ENCODE measurements at places on chromosomes 3 and 15.

GRCh38 chr15:81828135-81828534 is 217.7 kb downstream of the MEX3B start:
- DNase-seq: no peak

DNA sequence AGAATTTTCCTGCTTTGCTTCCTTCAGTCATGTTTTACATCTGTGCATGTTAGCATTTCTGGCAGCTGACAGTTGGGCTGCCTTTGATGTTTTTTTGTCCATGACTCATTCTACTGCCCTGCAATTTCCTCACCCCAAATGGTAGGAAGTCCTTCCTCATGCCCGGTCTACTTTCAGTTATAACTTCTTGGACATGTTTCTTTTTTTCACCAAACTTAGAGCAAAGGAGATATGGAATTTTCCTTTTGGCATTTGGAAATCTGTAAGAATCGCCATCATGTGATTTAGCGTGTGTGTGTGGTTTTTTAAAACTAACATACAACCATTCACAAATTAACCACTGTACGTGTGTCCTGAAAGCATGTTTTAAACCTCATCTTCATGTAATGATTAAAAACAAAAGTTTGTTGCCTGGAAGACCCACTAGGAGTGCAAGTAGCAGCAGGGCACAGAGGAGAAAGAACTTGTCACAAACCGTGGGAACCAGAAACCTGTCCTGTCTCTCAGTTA is 430.7 kb upstream of the CFAP20DC start:
- DNase-seq: no peak

GRCh38 chr15:89021224-89021623 is 67.0 kb upstream of the ABHD2 start:
- no peak for DNase-seq

DNA sequence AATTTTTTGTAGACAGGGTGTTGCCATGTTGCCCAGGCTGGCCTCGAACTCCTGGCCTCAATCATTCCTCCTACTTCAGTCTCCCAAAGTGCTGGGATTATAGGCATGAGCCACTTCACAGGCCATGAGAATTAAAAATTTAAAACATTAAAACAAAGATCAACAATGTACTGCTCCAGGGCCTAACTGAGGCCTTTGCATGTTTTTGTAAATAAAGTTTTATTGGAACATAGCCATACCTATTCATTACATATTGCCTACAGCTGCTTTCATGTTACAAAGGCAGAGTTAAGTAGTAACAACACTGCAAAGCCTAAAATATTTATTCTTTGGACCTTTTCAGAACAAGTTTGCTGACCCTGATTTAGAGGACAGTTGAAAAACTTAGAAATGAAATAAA is 9.6 kb downstream of the VPS39 start:
- DNase-seq: no peak

- DNase-seq: no peak
These were observed 168.1 kb upstream of the STAC start for GRCh38 chr3:36212251-36212650.

GRCh38 chr3:100164743-100165142 is 50.4 kb upstream of the FILIP1L start:
- DNase-seq: no peak

- DNase-seq: no peak
These were observed 10.2 kb upstream of the CHRNA7 start for GRCh38 chr15:32020156-32020555.

GRCh38 chr3:48634661-48635221 is 520 bp downstream of the SLC26A6 start:
- DNase-seq: peak; percentile 35

DNA sequence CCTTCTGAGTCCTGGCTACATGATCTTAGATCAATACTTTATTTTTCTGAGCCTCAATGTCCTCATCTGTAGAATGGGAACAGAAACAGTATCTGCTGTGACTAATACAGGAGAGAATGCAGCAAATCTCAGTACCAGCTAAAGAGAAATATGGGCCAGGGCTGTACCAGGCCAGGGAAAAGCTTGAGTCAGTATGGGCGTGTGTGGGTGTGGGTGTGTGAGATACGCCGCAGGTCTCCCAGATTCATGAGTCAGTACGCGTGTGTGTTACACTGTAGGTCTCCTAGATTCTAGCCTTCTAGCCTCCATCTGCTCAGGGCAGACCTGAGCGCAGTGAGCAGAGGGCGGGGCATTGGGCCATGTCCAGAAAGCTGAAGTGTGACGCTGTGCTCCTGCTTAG is 15.2 kb downstream of the GNAI2 start:
- DNase-seq: no peak

GRCh38 chr3:141807277-141808033 is 44.2 kb downstream of the GRK7 start:
- no peak for DNase-seq

- DNase-seq: no peak
These were observed 13.8 kb downstream of the FOXL2 start for GRCh38 chr3:138933068-138933668.

- no peak for DNase-seq
These were observed 824 bp upstream of the CILP start for GRCh38 chr15:65212097-65212496.

DNA sequence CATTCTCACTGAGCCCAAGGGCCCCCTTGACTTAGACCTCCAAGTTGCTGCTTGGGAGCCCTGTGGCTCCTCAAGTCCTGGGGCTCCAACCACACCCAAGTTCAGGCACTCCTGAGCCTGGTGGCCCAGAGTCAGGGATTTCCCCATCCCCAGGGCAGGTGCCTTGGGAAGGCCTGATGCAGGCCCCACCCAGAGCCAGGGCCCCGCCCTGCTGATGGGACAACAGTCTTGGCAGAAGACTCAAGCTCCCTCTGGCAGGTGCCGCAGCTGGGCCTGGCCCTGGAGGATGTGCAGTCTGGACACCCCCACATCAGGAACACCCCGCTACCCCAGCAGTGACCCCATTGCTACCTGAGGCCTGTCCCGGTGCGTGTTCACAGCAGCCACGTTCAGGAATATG is 17.7 kb upstream of the SHISA5 start:
- no peak for DNase-seq

DNA sequence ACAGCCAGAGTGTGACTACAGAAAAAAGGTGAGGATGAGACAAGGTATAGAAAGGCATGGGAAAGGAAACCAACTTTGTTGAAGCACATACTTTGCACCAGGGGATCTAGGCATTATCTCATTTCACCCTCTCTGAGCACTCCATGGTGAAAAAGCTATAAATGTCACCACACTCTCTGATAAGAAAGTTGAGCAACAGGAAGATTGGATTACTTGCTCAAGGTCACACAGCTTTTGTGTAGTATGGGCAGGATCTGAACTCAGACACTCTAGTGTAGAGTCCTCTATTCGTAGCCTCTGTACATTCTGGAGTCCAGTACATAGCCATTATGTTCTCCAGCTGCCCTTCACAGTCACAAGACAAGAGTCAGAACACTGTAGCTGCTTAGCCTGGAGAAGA is 163.4 kb upstream of the SEMA6D start:
- DNase-seq: no peak

- no peak for DNase-seq
These were observed 37.7 kb downstream of the FAM174B start for GRCh38 chr15:92617549-92618520.

All from stimulated activated CD8-positive, alpha-beta memory T cell treated with anti-CD3 and anti-CD28 coated beads, Interleukin-7, amount 100 ng/mL, for 1 hour (primary cell).